ENCODE measurements at places on chromosomes 4 and X. TPM values are rescaled to one million over a fixed set of nuclear protein-coding genes. Genes with fewer than 3 reads are reported as not detected.

Gene SLC10A4
- 3.1 TPM for total RNA-seq

Gene CFP
- 14.9 TPM for total RNA-seq

Gene CYSLTR1
- total RNA-seq = 8.7 TPM

Gene STK32B
- 2.8 TPM for total RNA-seq

Gene CHST7
- total RNA-seq = 7.5 TPM

Gene BMP3
- 15.5 TPM for total RNA-seq

Data from upper lobe of right lung (tissue), 1 donor.